ENCODE measurements at places on chromosomes 4 and X.

GRCh38 chr4:41749631-41750039 is 1.1 kb upstream of the PHOX2B start:
- no peak for DNase-seq

DNA sequence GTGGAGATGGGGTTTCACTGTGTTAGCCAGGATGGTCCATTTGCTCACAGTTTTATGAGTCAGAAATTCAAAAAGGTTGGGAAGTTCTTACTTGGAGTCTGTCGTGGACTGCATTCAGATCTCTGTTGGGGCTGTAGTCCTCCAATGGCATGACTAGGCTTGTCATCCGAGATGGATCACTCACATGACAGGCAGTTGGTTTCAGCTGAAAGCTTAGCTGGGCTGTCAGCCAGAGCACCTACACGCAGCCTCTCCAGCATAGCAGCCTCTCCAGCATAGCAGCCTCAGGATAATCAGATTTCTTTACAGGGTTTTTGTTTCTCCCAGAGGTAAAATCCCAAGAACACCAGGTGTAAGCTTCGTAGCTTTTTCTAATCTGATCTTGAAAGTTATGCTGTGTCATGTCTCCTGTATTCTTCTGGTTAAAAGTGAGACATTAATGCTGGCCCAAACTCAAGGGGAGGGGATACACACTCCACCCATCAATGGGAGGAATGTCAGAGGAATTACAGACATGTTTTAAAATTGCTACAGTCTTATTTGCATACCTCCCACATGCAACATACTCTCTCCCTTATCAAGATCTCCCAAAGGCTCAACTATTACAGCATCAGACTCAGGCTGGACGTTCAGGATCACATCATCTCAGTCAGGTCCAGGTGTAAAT is 31.6 kb upstream of the SOD3 start:
- no peak for DNase-seq

DNA sequence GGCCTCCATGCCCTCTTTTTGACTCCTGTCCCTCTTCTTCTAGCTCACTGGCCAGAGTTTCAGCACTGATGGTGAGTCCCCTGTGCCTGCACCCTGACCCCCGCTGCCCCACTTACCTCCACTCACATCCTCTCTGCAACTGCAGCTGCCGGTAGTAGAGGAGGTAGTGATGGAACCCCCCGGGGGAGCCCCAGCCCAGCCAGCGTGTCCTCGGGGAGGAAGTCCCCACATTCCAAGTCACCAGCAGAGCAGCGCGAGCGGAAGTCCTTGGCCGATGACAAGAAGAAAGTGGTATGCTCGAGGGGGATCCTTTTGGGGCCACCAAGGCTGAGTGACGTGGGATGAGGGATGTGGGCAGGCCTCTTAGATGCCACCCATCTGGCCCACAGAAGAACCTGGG is 5.8 kb downstream of the ARAF start:
- no peak for DNase-seq

- no peak for DNase-seq
Observed at GRCh38 chr4:80897537-80898303, 132.8 kb upstream of the BMP3 start.

- DNase-seq: no peak
Observed at GRCh38 chr4:109942292-109942926, 29.7 kb downstream of the EGF start.

GRCh38 chrX:70026851-70027200 is 22.9 kb downstream of the AWAT2 start:
- DNase-seq: no peak

DNA sequence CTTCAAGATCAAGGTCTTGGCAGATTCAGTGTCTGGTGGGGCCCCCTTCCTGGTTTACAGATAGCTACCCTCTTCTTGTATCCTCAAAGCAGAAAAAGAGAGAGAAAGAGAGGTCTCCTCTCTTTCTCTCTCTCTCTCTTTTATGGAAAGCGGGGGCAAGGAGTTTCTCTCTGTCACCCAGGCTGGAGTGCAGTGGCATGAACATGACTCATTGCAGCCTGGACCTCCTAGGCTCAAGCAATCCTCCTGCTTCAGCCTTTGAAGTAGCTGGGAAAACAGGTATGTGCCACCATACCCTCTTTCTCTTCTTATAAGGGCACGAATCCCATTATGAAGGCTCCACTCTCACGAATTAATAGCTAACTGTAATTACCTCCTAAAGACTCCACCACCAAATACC is 20.2 kb downstream of the RAB9B start:
- no peak for DNase-seq

- no peak for DNase-seq
Observed at GRCh38 chr4:169158861-169159260, 111.9 kb downstream of the SH3RF1 start.

- peak; percentile 36 for DNase-seq
Observed at GRCh38 chr4:139167774-139168444, 9.1 kb downstream of the ELF2 start.

Data from LoVo (cell line).